ENCODE measurements at places on chromosomes 6 and 20.

- peak; percentile 66 for DNase-seq
- H3K4me1 ChIP-seq = peaks cover 4% of the 10 kb centered on the region
- peaks cover 10% of the 10 kb centered on the region for H3K36me3 ChIP-seq
- H3K27me3 ChIP-seq = no peaks in the 10 kb centered on the region
- H3K4me3 ChIP-seq = peak overlapping the region; percentile 71
Measured at GRCh38 chr6:81752921-81753710, 635 bp upstream of the TENT5A start.

DNA sequence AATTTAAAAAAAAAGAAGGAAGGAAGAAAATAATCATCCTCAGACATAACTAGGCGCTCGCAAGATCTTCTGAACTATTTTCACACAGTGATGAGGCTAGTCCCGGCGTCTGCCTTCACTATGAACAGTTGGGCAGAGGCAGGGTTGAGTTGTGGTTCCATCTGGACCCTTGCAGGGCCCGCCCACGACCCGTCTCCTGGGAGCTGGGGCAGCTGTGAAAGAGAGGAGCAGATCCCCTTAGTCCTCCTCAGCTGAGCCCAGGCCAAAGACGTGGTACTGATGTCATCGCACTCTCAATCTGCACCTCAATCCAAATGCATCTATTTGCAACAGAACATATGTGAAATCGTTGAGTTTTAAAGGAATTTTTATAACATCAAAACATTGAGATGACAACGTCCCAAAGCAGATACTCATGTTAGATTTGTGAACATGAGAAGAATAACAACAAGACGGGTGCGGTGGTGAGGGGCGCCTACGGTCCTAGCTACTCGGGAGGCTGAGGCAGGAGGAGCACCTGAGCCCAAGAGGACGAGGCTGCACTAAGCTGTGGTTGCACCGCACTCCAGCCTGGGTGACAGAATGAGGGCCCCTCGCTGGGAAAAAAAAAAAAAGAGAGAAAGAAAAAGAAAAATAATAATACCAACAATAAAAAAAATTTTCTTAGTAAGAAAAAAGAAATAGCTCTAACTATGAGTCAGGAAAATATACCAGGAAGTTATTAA lies 15.3 kb downstream of the TCFL5 start:
- no peak overlapping the region for H3K27ac ChIP-seq
- DNase-seq = no peak
- no peaks in the 10 kb centered on the region for H3K27me3 ChIP-seq
- H3K4me1 ChIP-seq = no peaks in the 10 kb centered on the region
- H3K36me3 ChIP-seq = no peaks in the 10 kb centered on the region
- H3K4me3 ChIP-seq = no peak overlapping the region

- no peak for DNase-seq
- H3K4me1 ChIP-seq = no peaks in the 10 kb centered on the region
- H3K4me3 ChIP-seq = no peak overlapping the region
- H3K27ac ChIP-seq = no peak overlapping the region
- H3K36me3 ChIP-seq = no peaks in the 10 kb centered on the region
- H3K27me3 ChIP-seq = no peaks in the 10 kb centered on the region
Measured at GRCh38 chr20:31278178-31278577, 20.7 kb downstream of the DEFB115 start.

DNA sequence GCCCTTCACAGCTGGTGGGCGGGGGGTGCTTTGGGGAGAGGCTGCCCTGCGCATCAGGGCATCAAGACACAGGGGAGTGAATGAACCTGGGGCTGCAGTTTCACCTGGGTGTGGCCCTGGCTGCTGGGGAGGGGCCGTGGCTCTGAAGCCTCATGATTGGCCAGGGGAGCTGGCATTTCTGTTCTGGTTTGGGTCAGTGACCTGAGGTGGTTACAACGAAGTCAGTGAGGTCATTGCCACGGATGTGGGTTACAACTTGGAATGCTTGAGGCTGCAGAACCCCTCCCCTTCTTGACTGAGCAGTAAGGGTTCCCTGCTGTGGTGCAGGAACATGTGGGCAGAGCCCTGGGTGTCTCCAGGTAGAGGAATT lies 3.0 kb downstream of the TCEA2 start:
- DNase-seq = peak; percentile 46
- H3K27ac ChIP-seq = no peak overlapping the region
- H3K4me3 ChIP-seq = peak overlapping the region; percentile 24
- H3K4me1 ChIP-seq = peaks cover 50% of the 10 kb centered on the region
- H3K36me3 ChIP-seq = no peaks in the 10 kb centered on the region

GRCh38 chr6:100915876-100916275 lies 34.7 kb upstream of the ASCC3 start:
- H3K4me3 ChIP-seq = no peak overlapping the region
- no peaks in the 10 kb centered on the region for H3K36me3 ChIP-seq
- no peaks in the 10 kb centered on the region for H3K4me1 ChIP-seq
- no peak for DNase-seq
- H3K27me3 ChIP-seq = no peaks in the 10 kb centered on the region

Measured in naive thymus-derived CD4-positive, alpha-beta T cell (primary cell).